Right ventricle myocardium superior (tissue), 1 donor: ENCODE measurements at places on chromosomes 3 and 15. TPM values are rescaled to one million over a fixed set of nuclear protein-coding genes. Genes with fewer than 3 reads are reported as not detected.

DNA sequence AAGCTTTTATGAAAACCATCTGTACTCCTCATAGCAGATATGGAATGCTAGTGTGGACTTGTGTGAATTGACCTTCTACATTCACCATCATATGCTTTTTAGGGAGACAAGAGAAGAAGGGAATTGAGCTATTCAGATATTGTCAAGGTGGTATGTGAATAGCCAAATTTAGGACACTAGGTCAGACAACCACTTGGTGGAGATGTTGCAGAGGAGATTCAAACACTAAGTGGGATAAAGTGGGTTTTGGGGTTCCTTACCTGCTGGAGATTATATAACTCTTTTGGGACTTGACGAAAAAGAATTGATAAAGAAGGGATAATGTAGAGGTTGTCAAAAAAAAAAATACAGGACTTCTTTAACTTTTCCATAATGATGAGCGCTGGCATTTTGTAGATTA, 231.8 kb upstream of the THRB start:
- no peak for DNase-seq

GRCh38 chr3:39780352-39780751, 29.1 kb upstream of the MYRIP start:
- DNase-seq: no peak

The CHDH gene
- total RNA-seq: 9.3 TPM

GRCh38 chr3:138172625-138173024, 2.1 kb downstream of the DBR1 start:
- no peak for DNase-seq

The FBXO40 gene
- 207 TPM for total RNA-seq

DNA sequence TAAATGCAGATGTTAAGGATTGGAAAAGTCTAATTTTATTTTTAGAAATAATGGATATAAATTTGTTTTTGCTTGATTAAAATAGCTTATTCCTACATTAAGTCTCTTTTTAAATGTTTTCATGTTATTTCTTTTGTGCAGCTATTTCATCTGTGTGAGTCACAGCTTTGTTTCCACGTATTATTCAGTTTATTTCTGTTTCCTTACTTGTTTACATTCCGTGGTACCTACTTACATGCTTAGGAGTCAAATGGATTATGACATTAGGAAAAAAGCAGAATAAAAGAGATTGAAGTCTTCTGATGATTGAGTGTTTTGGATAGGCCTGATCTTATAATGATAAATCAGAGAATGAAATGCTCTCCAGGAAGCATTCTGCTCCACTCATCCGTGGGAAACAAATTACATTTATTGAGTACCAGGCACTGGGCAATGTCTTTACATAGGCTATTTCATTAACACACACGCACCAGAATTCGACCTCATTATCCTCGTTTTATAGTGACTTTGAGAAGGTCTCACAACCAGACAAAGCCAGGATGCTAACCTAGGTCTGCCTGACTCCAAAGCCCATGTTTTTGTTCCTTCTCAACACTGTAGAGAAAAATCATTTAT, 38.1 kb upstream of the RASA2 start:
- no peak for DNase-seq

- DNase-seq: no peak
Observed at GRCh38 chr3:31896648-31897433, 84.2 kb downstream of the OSBPL10 start.

DNA sequence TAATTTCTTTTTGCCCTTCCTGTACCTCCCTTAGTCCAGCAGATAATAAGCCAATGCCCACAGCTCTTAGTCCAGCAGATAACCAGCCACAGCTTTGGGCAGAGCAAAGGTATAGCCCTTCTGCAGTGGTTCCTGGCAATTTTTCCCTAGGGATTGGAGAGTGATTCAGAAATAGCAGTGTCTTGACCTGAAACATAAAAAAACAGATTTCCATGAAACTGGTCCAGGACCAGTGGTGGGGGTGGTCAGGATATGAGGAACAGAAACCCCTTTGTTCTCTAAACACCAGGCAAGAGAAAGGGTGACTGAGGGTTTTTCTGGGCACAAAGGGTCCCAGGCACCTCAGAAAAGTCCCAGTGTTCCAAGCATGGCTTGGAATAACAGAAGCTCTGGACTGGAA, 103.4 kb downstream of the ARRDC4 start:
- DNase-seq: no peak

DNA sequence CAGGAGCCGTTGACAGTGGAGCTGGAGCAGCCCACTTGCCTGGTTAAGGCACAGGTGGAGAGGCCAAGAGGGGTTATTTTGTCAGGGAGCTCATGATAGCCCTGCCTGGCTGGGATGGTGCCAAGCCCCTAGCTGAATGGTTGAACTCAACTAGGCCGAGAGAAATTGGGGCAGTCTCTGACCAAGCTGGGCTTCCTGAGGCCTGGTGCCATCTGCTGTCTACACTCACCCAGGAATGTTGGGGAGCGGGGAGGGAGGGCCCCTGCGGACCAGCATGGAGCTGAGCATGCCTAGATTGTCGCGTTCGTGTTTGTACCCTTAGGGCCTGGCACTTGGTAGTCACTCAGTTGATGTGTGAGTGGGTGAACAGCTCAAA, 1.2 kb downstream of the BRPF1 start:
- no peak for DNase-seq

The POLQ gene
- 0.43 TPM for total RNA-seq

DNA sequence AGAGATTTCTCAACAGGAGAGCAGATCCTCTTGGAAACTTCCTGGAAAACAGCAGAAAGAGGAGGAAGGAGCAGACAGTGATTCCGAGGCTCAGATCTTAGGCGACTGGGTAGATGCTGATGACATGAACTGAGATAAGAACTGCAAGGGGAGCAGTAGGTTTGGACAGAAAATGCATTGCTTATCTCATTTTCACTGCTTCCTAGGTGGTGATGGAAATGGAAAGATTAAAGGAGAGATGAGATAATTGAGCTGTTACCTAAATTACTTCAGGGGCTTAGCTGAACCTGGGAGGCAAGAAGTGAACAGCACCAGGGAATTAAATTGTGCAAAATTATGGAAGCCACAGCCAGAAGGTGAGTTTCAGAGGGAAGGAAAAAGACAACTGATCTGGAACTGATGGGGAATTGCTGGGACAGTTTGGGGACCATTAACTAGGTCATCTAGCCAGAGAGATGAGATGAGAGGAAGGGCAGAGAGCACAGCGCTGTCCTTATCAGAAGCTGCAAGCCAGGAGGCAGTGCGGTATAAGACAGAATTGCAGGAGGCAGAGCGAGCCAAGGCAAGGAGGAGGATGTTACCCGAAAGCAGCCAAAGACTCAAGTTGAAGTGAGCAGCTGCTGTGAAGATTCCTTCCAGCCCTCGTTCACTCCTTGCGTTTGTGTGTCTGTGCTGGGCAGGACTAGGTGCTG, 140.4 kb downstream of the SRGAP3 start:
- no peak for DNase-seq

DNA sequence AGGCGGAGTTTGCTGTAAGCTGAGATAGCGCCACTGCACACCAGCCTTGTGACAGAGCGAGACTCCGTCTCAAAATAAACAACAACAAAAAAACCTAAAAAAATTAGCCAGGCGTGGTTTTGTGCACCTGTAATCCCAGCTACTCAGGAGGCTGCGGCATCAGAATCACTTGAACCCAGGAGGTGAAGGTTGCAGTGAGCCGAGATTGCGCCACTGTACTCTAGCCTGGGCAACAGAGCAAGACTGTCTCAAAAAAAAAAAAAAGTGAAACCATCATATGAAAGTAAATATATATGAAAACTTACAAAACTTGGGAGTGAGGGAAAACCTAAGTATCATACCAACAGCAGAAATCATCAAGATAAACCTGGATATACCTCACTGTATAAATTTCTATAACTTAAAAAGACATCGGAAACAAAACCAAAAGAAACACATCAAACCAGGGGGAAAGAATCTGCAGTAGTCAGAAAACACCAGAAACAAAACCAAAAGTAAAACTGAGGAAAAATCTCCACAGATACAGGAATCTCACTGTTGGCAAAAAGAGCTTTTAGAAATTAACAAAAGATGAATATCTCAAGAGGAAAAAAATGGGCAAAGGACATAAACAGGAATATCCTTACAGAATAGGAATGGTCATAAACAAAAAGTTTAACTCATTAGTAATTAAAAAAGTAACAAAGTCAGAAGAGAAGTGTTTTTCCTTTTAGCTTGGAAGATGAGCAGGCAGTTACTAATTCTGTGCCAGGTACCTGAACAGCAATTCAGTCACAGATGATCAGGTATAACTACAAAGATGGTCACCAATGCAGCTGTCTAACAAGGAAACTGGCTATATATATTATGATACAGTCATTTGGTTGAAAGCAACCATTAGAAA, 41.3 kb downstream of the ETV5 start:
- no peak for DNase-seq

DNA sequence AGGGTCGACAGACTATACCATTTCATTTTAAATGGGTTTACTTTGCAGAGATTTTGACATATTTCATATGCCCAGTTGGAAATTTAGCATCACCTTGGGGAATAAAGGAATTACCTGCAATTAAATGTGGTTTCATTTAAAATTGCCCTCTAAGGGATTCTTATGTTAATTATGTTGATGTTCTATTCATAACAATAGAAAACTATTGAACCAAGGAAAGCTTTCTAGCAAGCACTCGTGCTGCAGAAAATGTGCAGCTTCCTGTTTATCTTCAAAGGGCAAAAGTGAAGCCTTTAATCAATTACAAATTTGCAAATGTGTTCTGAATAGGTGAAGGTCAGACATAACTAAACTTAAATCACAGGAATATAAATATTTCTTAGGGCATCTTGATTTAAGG, 352.1 kb downstream of the CHST2 start:
- no peak for DNase-seq

The MEIS2 gene
- 43.9 TPM for total RNA-seq

DNA sequence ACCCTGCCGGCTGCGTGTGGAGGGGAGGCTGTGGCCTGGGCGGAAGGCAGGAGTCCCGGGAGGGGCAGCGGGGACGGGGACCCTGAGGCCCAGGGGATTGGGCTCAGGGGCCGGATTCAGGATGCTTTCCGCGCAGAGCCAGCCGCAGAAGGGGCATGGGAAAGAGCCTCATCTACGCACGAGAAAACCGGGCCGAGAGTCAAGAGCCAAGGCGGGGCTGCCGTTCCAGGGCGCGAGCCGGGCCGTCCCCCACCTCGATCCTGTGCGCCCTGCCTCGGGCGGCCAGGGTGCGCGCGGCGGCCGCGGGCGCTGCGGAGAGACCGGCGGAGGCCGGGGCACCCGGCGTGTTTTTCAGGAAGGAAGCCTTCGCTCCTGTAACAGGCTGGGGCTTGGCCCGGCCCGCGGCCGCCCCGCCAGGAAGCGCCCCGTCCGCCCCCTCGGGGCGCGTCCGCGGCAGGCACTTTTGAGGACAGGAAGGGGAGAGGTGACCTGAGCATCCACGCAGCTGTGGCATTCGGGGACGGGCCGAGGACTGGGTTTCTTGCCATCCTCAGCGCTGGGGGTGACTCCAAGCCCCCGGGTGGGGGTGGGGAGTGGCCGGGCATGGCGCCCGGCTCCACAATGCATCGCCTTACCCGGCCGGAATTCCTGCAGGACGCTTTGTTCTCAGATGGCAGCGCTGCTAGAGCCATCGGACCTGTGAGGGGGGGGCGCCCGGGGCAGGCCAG, 62.3 kb upstream of the GATA2 start:
- peak; percentile 76 for DNase-seq

DNA sequence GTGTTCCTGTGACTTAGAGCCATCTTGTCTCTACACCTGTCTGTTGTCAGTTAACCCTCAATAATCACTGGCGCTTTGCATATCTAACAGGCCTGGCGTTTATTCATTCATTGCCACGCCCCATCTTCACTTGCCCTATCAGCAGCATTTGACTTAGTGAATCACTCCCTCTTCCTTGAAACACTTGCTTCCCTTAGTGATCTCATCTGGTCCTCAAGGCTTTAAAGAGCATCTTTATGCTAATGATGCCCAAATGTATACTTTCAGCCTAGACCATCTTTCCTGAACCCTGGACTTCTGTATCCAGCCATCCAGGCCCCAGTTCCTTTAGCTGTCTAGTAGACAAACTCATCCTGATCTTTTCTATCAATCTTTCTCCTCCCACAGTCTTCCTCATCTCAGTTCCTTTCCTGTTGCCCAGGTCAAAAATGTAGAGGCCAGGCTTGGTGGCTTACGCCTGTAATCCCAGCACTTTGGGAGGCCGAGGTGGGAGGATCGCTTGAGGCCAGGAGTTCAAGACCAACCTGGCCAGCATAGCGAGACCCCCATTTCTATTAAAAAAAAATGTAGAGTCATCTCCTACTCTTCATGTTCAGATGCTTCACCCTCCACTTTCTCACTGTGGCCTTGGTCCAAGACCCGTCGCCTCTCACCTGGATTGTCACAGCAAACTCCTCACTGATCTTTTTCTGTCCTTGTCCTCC, 1.4 kb upstream of the IGDCC4 start:
- no peak for DNase-seq

The SERPINI2 gene
- 0.40 TPM for total RNA-seq
